GM12892 (cell line): ENCODE measurements at places on chromosomes 5 and 9.

- DNase-seq, result no peak
Measured at GRCh38 chr9:110125763-110126351, 82.1 kb downstream of the C9orf152 start.

DNA sequence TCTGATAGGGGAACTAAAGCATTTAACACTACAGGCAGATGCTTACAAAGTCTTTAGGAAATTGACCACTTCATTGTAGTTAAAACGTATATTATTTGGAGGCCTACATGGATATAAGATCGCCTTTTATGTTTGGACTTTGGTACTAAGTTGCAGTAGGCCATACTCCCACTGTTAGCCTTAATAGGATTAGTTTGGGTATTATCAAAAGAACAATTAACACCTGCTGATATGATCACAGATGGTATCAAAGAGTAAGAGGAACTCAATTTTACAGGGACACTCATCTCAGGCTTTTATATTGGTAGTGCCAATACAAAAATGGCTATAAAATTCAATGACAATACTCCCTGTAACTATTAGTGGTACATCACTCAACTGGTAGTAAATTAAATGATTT, 1183.0 kb downstream of the MAT2B start:
- no peak for DNase-seq

DNA sequence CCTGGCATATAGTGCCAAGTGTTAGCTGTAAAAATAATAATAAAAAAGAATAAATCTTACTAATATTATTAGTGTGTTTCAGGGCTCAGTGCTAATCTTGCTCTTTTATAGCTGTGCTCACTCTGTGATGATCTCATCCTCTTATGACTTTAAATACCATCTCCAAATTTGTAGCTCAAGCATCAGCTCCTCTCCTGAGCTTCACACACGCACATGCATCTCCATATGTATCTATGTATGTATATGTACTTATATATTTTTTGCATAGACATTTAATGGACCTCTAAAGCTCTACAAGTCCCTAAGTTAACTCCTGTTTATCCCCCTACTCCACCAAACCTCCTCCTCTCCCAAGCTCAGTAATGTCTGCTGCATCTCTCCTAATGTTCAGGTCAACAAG, 170.8 kb upstream of the NR3C1 start:
- no peak for DNase-seq

- no peak for DNase-seq
Measured at GRCh38 chr5:31192442-31192841, 1.0 kb upstream of the CDH6 start.

DNA sequence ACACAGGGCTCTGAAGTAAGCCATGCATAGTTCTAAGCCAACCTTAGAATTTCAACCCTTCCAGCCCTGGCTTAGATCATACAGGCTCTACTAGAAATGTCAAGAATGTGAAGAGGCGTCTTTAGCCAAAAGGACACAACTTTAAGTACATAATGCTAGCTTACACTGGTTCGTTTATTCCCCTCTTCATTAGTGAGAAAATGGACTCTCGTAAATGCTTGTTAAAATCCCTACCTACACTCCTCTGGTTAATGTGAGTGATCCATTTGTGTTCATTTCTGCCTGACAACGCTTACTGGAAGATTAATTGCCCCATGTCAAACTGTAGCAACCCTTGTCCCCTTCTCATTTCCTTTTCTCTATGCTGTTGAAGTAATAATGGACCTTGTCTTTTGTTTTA, 149.3 kb upstream of the POU5F2 start:
- DNase-seq, result no peak

- DNase-seq, result no peak
Measured at GRCh38 chr9:136774416-136775045, 10.2 kb upstream of the LCN15 start.
